ENCODE measurements at places on chromosomes 12 and 14.

GRCh38 chr14:71985538-71986189, 53.4 kb downstream of the RGS6 start:
- DNase-seq = no peak

- no peak for DNase-seq
Observed at GRCh38 chr14:25231004-25231403, 181.1 kb upstream of the STXBP6 start.

- no peak for DNase-seq
Observed at GRCh38 chr14:51613416-51613815, 38.3 kb upstream of the FRMD6 start.

GRCh38 chr12:89857652-89858274, 149.1 kb upstream of the ATP2B1 start:
- DNase-seq = no peak

GRCh38 chr12:94167756-94168416, 19.5 kb downstream of the PLXNC1 start:
- no peak for DNase-seq

- DNase-seq = no peak
Observed at GRCh38 chr14:58215191-58215914, 15.4 kb downstream of the ACTR10 start.

- no peak for DNase-seq
Observed at GRCh38 chr12:13204428-13204827, 7.9 kb downstream of the EMP1 start.
